ENCODE measurements at places on chromosomes 1 and 21.

GRCh38 chr21:33067457-33067856, 2.5 kb upstream of the OLIG1 start:
- DNase-seq = no peak

- no peak for DNase-seq
Observed at GRCh38 chr21:34669149-34669879, 520 bp downstream of the CLIC6 start.

GRCh38 chr21:33313183-33313582, 11.6 kb upstream of the IFNAR1 start:
- no peak for DNase-seq

DNA sequence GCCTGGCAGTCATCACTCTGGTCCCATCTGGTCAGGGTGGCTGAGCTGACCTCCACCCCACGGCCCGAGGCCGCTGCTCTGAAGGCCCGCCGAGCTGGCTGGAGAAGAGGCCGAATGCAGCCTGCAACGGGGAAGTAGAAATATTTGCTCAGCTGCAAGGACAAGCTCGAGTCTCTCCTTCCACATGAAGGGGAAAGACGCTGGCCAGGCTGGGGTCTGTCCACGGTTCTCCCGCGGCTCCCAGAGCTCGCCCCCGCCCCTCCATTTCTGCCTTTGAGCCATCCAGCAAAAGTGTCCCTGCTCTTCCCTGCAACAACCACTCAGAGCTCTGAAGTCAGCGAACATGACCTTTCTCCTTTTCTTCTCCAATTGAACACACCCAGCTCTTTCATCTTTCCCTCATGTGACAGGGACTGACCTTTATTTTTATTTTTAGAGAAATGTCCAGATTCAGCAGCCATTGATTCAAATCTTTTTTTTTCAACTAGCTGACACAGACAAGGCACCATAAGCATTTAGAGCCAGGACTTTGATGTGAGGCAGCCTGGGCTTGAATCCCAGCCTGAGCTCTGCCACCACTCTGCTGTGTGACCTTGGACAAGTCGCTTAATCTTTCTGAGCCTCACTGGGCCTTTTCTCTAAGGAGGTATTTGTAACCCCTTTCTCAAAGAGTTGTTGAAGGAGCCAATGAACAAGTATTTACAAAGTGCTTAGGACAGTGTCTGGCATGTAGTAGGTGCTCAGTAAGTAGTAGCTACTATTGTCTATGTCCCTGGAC, 149.3 kb upstream of the WNT4 start:
- DNase-seq = no peak

DNA sequence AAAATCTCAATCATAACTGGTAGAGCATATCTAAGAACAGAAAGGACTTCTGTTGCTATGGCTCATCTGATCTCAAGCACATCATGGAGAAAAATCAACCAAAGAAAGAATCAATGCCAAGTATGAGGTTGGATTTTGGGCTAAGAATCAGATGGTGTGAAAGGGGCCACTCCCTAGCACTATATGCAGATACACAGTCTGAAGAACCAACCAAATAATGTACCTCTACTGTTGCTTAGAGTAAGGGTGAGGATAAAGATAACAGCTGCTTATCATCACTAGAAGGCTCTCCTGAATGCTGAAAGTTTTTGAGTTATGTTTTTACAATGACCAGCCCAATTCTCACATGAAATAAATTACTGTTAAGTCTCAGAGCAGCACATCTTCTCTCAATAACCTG, 35.6 kb downstream of the ST7L start:
- no peak for DNase-seq

DNA sequence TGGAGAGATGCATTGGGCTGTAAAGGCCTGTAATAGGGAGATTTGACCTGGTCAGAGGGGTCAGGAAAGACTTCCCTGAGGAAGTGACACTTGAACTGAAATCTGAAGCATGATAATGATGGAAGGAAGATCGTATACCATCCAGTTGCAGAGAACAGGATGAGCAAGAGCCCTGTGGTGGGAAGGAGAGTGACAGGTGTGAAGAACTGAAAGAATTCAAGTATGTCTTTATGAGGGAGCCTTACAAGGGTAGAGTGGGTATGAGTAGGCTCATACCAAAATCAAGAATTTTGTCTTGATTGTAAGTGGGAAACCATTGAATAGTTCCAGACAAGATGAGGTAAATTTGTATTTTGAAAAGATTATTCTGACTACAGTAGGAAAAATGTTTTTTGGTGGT, 129.4 kb downstream of the RASAL2 start:
- DNase-seq = no peak

- no peak for DNase-seq
Observed at GRCh38 chr1:160629286-160630210, 17.3 kb downstream of the SLAMF1 start.

DNA sequence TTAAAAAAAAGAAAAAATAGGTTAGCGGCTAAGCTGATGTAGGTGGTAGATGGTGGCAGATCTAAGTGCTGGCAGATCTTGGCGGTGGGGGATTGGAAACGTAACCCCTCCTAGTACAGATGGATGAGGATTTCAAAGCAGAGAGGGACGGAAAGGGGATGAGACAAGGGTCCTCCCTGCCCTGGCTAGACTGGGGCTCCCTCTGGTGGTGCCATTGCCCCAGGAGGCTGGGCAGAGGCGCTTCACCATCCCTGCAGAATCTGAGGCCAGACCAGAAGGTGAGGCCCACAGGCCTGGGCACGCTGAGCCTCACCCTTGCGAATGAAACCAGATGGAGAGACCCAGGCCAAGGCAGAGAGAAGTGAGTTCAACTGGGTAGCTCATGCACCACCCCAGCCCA, 7.0 kb upstream of the PLEKHA6 start:
- no peak for DNase-seq

DNA sequence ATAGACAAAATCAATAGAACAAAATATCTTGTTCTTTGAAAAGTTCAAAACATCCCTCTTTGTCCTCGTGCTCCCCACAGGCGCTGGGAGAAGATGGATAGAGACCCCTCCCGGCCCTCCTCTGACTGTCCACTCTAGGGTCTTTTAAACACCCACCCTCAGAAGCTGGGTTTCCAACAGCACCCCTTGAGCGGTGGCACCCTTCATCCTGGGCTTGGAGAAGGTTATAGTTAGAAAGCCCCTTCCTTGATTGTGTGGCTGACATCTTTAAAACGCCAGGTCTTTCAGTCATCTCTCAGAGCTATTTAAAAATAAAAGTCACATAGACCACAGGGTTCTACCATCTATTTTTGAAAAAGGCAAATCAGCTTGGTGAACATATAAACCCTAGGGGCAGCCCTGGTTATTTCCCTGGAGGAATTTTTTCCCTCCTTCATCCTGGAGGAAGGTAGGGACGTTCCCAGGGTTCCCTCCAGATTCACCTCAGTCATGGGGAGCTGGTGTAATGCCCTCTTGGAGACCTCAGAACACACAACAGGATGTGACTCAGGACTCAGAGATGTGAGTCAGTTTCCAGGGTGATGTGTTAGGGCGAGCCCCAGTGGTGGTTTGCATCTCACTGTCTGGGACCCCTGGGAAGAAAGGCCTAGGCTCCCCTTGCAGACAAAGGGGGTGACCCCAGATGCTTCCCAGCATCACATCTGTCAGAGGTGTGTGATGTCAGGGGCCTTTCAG, 138.5 kb downstream of the CLIC6 start:
- DNase-seq = peak; percentile 75

GRCh38 chr1:54399765-54400164, 6.4 kb downstream of the SSBP3 start:
- DNase-seq = no peak

GRCh38 chr21:43825936-43826622, 36.7 kb downstream of the RRP1 start:
- DNase-seq = no peak

- no peak for DNase-seq
Observed at GRCh38 chr1:219433496-219434131, 179.3 kb downstream of the ZC3H11B start.

- DNase-seq = peak; percentile 70
Observed at GRCh38 chr1:53697721-53698383, 41.1 kb downstream of the GLIS1 start.
